ENCODE measurements at places on chromosomes 11 and 22. TPM values are rescaled to one million over a fixed set of nuclear protein-coding genes. Genes with fewer than 3 reads are reported as not detected.

DNA sequence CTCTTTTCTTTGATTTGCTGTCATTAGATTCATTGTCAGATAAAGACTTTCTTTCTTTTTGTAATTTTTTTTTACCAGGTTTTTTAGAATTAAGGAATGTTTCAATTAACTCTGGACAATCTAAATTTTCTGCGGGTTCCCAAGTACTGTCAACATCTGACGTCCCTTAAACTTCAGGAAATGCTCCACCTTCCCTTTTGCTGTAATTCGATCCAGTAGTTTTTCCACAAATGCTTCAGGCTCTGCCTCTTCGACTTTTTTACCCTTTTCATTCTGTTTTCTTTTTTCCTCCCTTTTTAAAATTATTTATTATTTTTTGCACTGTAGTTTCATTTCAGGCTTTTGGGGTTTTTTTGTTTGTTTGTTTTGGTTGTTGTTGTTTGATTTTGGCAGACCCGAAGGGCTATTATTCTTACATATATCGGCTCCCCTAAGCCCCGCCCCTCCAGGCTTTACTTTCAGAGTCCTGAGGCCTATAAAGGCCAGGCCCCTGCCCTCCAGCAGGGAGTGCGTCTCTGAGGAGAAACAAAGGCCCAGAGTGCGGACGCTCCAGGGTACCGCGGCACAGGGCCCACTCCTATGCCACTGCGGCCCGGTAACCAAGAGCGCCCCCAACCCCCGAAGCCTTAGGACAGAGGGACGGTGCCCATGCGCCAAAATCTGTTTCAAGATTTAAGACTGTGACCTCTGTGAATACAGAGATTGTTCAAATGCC lies 116.4 kb downstream of the TYR start:
- no peaks in the 10 kb centered on the region for H3K36me3 ChIP-seq
- H3K4me1 ChIP-seq = no peaks in the 10 kb centered on the region
- no peak overlapping the region for H3K4me3 ChIP-seq
- H3K27ac ChIP-seq = no peak overlapping the region
- H3K27me3 ChIP-seq = no peaks in the 10 kb centered on the region
- no peak for DNase-seq

DNA sequence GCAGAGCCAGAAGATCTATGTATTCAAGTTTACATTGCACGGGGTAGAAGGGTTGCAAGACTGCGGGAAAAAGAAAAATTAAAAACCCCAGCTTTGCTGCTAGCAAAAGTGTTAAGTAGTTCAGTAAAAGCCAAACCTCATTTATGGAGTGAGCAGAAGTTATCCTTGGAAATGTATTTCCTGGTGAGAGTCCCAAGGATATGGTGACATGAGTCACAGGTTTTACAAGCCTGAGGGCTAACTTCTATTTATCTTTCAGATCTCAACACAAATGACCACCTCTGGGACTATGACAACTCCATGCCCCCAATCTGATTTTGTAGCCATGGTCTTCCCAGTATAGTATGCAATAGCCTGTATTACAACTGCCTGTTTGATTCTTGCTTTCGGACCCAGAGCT lies 26.1 kb downstream of the ABTB2 start:
- H3K4me1 ChIP-seq = no peaks in the 10 kb centered on the region
- DNase-seq = no peak
- no peak overlapping the region for H3K4me3 ChIP-seq
- no peaks in the 10 kb centered on the region for H3K27me3 ChIP-seq
- H3K36me3 ChIP-seq = no peaks in the 10 kb centered on the region

DNA sequence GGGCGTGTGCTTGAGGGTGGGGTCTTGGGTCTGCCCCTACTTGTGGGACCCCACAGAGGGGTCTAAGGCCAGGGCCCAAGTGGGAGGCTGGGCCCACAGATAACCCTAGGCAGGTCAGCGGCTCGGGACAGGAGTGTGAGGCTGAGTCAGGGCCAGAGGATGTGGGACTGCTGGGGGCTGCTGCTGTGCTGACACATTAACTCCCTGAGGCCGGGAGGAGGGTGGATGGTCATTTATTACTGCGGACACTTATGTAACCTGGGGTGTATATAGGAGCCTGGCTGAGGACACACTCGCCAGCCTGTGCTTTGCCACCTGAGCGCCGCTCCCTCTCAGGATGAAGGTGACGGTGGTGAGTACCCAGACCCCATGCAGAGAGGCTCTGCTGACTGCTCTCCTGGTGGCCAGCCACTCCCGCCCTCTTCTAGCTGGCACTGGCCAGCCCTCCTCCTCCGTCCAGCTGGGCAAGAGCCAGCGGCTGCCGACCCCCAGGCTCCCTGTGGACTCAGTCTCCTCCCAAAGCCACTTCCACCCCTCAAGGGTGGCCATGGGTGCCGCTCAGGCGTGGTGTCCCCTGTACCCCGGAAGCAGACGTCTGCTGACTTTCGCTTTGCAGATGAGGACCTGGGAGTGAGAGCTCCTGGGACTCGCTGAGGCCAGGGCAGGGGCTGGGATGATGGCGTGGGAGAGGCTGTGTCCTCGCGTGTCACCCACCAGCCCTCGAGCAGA lies at the start of gene MIOX:
Gene MIOX (plus strand): TSS at position 299 of the 729 bp plus-strand sequence. CDS start 39 bp downstream, at position 338.
- H3K36me3 ChIP-seq = no peaks in the 10 kb centered on the region
- H3K27ac ChIP-seq = no peak within 1 kb of the TSS
- H3K4me1 ChIP-seq = peaks cover 8% of the 10 kb centered on the region
- no peak for DNase-seq
- H3K4me3 ChIP-seq = no peak within 1 kb of the TSS

DNA sequence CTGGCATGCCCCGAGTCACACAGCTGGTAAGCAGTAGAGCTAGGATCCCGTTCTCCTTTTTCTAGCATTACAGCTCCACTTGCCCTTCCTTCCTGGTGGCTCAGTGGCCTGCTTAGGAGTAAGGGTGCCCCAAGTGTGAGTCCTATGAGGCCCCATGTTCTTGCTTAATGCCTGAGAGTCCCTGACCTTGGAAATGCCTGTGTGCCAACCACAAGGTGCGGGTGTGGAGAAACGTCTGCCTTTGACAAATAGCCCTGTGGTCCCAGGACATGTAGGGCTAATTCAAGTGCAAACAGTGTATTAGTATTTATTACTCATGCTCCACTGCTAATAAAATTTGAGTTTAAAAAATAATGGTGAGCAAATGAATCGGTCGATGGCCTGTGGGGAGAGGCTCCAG lies 18.4 kb downstream of the GRIK4 start:
- H3K27ac ChIP-seq = no peak overlapping the region
- no peaks in the 10 kb centered on the region for H3K27me3 ChIP-seq
- no peak for DNase-seq

GRCh38 chr11:5280582-5281102 lies 10.9 kb upstream of the HBE1 start:
- H3K36me3 ChIP-seq = no peaks in the 10 kb centered on the region
- no peaks in the 10 kb centered on the region for H3K4me1 ChIP-seq
- H3K27me3 ChIP-seq = no peaks in the 10 kb centered on the region

DNA sequence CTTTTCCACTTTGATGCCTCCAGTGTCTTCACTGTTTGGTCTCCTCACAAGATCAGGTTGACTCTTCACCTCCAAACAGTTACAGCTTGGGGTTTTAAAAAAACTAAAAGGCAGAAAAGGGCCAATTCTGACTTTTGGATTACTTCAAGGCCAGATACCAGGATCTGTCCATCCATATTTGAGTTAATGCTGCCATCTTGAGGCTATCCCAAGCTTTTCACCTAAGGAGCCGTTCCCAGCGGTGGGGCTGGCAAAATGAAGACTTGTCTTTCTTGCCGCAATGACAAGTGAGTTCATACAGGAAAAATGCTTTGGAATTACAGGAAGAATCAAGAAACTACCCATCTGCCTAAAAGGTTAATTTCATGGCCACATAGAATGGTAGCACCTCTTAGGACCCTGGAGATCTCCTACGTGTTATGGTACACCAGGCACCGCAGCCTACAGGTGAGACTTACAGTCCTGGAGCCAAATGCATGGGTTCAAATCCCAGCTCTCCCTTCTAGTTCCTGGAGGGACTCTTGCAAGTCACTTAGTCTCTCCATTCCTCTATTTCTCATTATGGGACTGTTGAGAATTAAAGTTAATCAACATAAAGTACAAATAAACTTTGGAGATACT lies 6.0 kb upstream of the OR5B21 start:
- no peak for DNase-seq
- no peaks in the 10 kb centered on the region for H3K36me3 ChIP-seq
- H3K27me3 ChIP-seq = no peaks in the 10 kb centered on the region

GRCh38 chr11:66847461-66848232 lies 4.4 kb downstream of the RCE1 start:
- peaks cover 6% of the 10 kb centered on the region for H3K36me3 ChIP-seq
- no peaks in the 10 kb centered on the region for H3K27me3 ChIP-seq
- H3K4me3 ChIP-seq = no peak overlapping the region
- peaks cover 9% of the 10 kb centered on the region for H3K4me1 ChIP-seq

GRCh38 chr22:20231514-20232236 lies 36.4 kb downstream of the RTN4R start:
- no peaks in the 10 kb centered on the region for H3K27me3 ChIP-seq
- no peak overlapping the region for H3K4me3 ChIP-seq
- no peak overlapping the region for H3K27ac ChIP-seq
- H3K36me3 ChIP-seq = no peaks in the 10 kb centered on the region

- H3K4me1 ChIP-seq = peaks cover 99% of the 10 kb centered on the region
- no peaks in the 10 kb centered on the region for H3K27me3 ChIP-seq
- no peak overlapping the region for H3K4me3 ChIP-seq
Measured at GRCh38 chr11:73972187-73972586, 10.5 kb downstream of the UCP2 start.

DNA sequence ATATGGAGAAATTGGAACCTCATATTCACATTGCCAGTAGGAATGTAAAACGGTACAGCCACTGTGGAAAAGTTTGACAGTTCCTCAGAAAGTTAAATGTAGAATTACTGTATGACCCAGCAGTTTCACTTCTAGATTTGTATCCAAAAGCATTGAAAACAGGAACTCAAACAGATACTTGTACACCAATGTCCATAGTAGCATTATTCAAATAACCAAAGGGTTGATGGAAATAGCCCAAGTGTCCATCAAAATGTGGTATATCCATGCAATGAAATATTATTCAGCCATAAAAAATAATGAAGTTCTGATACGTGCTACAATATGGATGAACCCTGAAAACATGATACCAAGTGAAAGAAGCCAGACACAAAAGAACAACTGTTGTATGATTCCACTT lies 17.8 kb downstream of the PRRG4 start:
- no peak overlapping the region for H3K27ac ChIP-seq
- H3K36me3 ChIP-seq = no peaks in the 10 kb centered on the region
- no peaks in the 10 kb centered on the region for H3K27me3 ChIP-seq
- no peak overlapping the region for H3K4me3 ChIP-seq

DNA sequence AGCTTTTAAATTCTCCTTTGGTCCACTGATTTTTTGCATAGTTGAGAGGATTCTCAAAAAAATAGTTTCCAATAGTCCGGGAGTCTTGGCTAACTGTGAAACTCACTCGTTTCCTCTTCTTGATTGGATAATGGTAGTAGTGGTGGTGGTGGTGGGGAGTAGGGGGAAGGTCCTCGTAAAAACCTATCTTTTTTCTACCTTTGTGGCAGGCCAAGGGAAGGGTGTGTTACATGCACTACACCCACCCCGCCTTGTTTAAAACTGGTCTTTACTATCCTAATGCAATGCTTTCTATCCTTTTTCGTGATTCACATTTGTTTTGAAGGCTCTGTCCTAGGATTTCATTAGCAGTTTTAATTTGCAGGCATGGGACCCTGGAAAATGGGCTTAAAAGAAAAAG lies 4.8 kb downstream of the TEAD1 start:
- H3K4me3 ChIP-seq = no peak overlapping the region
- no peak overlapping the region for H3K27ac ChIP-seq
- DNase-seq = no peak
- peaks cover 7% of the 10 kb centered on the region for H3K4me1 ChIP-seq

GRCh38 chr11:4167758-4168157 lies 73.2 kb downstream of the RRM1 start:
- no peaks in the 10 kb centered on the region for H3K4me1 ChIP-seq
- no peaks in the 10 kb centered on the region for H3K36me3 ChIP-seq
- H3K4me3 ChIP-seq = no peak overlapping the region
- DNase-seq = no peak

GRCh38 chr11:88284336-88285050 lies 53.0 kb downstream of the CTSC start:
- no peak for DNase-seq
- no peaks in the 10 kb centered on the region for H3K4me1 ChIP-seq
- H3K4me3 ChIP-seq = no peak overlapping the region

- no peak for DNase-seq
- H3K27me3 ChIP-seq = no peaks in the 10 kb centered on the region
- H3K4me1 ChIP-seq = no peaks in the 10 kb centered on the region
- H3K4me3 ChIP-seq = no peak overlapping the region
- no peak overlapping the region for H3K27ac ChIP-seq
Measured at GRCh38 chr11:17314232-17314547, 37.4 kb upstream of the NCR3LG1 start.

GRCh38 chr11:62921201-62921572 lies at the start of gene CHRM1:
Gene CHRM1 (minus strand): TSS chr11:62921363. CDS start chr11:62911100, 10,263 bp downstream.
- no peaks in the 10 kb centered on the region for H3K36me3 ChIP-seq
- peaks cover 22% of the 10 kb centered on the region for H3K27me3 ChIP-seq
- no peak for DNase-seq
- no peak within 1 kb of the TSS for H3K4me3 ChIP-seq

GRCh38 chr11:22344081-22344480 lies 5.9 kb downstream of the SLC17A6 start:
- H3K27ac ChIP-seq = no peak overlapping the region
- no peak overlapping the region for H3K4me3 ChIP-seq
- H3K36me3 ChIP-seq = no peaks in the 10 kb centered on the region
- no peaks in the 10 kb centered on the region for H3K4me1 ChIP-seq
- DNase-seq = no peak

DNA sequence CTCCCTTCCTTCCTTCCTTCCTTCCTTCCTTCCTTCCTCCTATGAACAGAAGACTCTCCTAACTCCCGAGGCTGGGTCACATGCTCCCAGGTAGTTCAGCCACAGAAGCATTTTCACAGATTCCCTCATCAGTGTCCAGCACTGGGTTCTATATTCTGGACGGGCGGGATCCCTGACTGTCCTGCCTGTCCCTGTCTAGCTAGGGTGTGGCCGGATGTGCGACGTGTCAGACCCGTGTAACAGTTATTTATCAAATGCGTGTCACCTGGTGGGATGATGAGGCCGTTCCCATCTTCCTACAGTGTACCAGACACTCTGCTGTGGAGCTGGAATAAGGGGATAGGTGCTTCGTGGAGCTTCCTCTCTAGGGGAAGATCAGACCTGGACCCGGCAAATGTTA lies 901.0 kb downstream of the BRD1 start:
- no peak for DNase-seq
- H3K27ac ChIP-seq = no peak overlapping the region
- no peaks in the 10 kb centered on the region for H3K4me1 ChIP-seq
- H3K27me3 ChIP-seq = no peaks in the 10 kb centered on the region
- no peak overlapping the region for H3K4me3 ChIP-seq
- H3K36me3 ChIP-seq = no peaks in the 10 kb centered on the region

- H3K27me3 ChIP-seq = peaks cover 5% of the 10 kb centered on the region
- no peaks in the 10 kb centered on the region for H3K36me3 ChIP-seq
- H3K27ac ChIP-seq = no peak overlapping the region
- no peak for DNase-seq
Measured at GRCh38 chr22:41563051-41563711, 2.4 kb downstream of the CSDC2 start.

- peaks cover 4% of the 10 kb centered on the region for H3K4me1 ChIP-seq
- no peak for DNase-seq
- H3K36me3 ChIP-seq = no peaks in the 10 kb centered on the region
- no peak overlapping the region for H3K27ac ChIP-seq
- no peaks in the 10 kb centered on the region for H3K27me3 ChIP-seq
Measured at GRCh38 chr11:77475206-77475605, 1.3 kb upstream of the PAK1 start.

GRAMD1B gene
- total RNA-seq = 28.2 TPM

CCDC86 gene
- total RNA-seq = 124 TPM

TECTA gene
- total RNA-seq = 0.29 TPM

RIC3 gene
- 9.4 TPM for total RNA-seq

SYT7 gene
- total RNA-seq = not detected
